EL (cell line): ENCODE measurements at places on chromosomes 12 and 14.

DNA sequence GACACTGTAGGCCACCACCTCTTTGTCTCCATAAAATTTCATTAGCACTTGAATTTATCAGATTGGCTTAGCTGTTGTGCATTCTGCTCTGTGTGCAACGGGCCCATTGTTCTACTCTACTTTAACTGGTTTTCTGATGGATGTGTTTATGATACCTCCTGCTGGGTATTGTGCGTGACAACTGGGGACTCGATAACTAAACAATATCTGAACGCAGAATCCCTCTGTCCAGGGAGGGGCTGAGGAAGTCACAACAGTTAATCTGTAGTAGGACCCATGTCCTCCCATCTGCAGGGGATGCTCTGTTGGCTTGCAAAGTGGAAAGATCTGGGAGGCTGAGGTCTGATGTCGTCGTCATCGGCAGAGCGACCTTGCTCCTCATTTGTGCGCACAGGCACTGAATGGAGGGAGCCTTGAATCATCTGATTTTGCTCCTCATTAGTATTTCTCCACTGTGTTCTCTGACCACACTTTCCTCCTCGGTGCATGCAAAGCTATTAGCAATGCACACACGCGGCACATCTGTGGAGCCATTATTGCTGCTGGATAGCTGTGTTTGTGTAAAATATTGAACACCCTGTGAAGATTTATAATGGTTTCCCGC lies 422.5 kb downstream of the NRXN3 start:
- DNase-seq: no peak

GRCh38 chr12:12885096-12885792 lies 6.1 kb upstream of the GPRC5A start:
- no peak for DNase-seq

GRCh38 chr14:23443881-23444280 lies 8.4 kb upstream of the MYH7 start:
- DNase-seq: no peak

DNA sequence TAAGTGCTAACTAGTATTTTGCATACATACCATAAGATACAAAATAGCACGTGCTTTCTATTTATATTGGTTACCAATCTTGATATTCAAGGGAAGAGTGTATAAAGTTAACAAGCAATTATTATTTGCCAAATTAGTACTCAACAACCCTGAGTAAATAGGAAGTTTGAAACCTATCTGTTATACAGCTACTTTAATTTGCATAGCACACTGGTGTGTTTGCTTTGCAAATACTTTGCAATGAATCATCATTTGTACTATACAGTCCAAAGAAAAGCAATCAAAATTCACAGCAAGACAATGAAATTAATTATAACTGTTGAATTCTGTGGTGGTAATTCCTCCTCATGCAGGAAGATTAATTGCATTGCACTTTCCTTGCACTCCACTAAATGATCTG lies 469.1 kb downstream of the PRKD1 start:
- DNase-seq: peak; percentile 9

- peak; percentile 96 for DNase-seq
Measured at GRCh38 chr12:106030210-106031071, 108.3 kb downstream of the NUAK1 start.

GRCh38 chr12:111745211-111745610 lies 21.5 kb upstream of the ALDH2 start:
- no peak for DNase-seq

DNA sequence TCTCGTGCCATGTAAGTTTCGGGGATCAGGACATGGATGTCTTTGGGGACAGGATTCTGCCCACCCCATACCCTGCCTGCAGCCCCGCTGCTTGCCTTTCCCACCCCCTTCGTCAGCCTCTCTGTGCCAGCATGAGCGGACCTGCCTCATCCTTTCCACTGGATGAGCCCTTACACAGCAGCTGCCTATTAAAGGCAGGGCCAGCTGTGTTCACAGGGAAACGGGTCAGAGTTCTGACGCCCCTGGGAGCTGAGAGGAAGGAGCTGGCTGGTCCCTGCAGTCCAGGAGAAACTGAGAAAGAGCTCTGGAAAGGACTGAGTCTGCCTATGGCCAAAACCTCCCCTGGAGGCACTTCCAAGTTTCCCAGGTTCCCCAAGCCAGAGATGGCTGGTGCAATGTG lies 83.5 kb upstream of the NCOR2 start:
- no peak for DNase-seq

- peak; percentile 44 for DNase-seq
Measured at GRCh38 chr14:25400607-25401206, 350.8 kb upstream of the STXBP6 start.
